ENCODE measurements at places on chromosomes 11 and 22.

DNA sequence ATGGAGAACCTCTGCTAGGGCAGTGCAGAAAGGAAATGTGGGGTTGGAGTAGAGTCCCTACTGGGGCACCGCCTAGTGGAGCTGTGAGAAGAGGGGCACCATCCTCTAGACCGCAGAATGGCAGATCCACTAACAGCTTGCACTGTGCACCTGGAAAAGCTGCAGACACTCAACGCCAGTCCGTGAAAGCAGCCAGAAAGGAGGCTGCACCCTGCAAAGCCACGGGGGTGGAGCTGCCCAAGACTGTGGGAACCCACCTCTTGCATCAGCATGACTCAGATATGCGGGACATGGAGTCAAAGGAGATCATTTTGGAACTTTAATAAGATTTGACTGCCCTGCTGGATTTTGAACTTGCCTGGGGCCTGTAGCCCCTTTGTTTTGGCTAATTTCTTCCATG, 8.7 kb downstream of the TSKU start:
- DNase-seq = no peak

- peak; percentile 95 for DNase-seq
Measured at GRCh38 chr11:62545437-62546243, 966 bp downstream of the AHNAK start.

DNA sequence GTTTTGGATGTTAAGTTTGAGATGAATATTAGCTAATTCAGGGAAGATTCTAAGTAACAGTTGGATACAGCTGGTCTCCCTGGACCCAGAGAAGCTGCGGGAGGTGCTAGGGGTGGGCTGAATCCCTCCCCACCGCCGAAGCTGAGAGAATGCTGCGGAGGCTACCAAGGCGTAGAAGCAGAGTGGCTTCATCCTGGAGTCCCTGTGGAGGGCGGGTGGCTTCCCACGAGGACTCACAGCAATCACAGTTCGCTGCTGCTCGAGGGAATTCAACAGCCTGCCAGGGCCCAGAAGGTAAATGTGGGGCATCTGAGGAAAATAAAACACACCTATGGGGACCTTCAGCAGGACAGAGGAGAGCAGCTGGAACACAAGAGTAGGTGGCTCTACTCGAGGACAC, 11.1 kb upstream of the B3GAT1 start:
- DNase-seq = no peak

DNA sequence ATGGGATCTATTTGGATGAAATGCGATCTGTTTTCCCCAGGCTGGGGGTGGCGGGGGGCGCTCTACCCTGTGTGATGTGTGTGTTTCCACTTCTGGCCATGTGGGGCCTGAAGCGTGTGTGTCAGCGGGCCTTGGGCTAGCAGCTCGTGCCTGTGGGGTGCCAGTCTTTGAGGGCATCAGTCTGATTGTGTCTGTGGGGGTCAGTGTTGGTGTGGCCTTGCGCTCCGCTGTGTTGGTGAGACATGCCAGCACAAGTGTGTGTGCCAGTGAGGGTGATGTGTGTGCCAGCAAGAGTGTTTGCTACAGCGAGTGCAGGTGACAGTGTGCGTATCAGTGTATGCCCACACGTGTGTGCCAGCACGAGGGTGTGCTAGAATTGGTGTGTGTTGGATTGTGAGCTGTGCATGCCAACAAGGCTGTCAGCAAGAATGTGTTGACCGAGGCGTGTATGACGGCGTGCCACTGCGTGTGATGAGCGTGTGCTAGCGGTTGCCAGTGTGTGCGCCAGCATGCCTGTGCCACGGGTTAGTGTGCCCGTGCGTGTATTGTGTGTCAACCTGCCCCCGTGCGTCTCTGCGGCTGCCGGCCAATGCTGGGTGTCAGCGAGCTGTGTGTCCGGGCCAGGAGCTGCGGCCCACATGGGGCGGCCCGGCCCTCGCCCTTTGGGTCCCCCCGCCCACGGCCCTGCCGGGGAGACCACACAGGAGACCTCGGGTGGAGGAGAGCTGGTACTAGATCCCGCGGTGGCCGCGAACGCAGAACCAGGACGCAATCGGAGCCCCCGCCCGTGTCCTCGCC, 519 bp downstream of the ARRB1 start:
- no peak for DNase-seq

DNA sequence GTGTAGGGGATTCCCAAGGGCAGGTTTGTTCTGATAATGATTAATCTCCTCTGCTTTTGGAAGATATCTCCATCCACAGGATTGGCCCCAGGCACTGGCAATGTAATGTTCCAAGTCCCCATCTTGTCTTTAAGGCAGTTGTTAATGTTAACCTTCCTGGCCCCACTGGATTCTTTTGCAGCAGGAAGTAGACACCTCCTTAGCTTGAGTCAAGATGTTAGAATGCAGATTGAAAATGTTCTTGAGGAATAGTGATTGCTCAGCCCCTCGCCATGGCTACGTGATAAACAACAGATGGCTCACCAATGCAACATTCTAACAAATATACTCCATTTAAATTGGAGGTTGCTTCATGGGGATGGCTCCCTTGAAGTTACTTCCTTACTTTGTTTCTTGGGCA, 7.3 kb downstream of the HEPHL1 start:
- DNase-seq = no peak

GRCh38 chr11:128715691-128716561, 22.1 kb downstream of the FLI1 start:
- no peak for DNase-seq

GRCh38 chr11:133978794-133979193, 22.0 kb upstream of the IGSF9B start:
- DNase-seq = no peak

- DNase-seq = no peak
Measured at GRCh38 chr11:27367881-27368280, 4.9 kb upstream of the CCDC34 start.

DNA sequence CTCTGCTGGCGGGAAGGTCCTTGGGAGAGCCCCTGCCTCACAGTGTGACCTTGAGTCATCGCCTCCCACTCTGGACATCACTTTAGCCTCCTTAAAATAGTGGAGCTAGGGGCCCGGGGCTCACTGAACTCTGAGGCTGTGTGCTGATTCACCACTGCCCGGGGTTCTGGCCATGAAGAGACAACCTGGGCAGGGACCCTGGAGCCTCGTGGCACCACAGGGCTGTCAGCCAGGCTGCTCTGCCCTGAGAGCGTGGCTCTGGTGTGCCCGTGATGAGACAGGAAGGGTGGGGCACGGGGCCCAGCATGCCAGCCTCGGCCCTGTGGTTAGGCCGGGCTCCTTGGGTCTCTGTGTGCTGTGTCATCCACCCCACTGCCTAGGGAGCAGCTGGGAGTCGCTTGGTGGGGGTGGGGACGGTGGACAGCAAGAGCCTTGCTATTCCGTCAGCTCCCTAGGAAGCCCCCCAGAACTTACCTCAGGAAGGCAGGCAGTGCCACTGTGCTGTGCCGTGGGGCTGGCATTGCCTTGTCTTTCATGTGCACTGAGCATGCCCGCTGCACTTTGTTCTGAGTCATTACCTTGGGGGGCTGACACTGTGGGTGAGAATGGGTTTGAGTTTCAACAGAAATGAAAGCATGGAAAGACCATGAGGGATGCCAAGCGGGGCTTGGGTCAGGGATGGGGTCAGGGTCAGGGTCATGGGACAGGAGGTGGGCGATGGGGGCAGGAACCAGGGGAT, 31.7 kb downstream of the TPCN2 start:
- DNase-seq = no peak

GRCh38 chr11:98423933-98424332, 596.8 kb upstream of the CNTN5 start:
- no peak for DNase-seq

GRCh38 chr11:80107415-80107814, 666.6 kb upstream of the TENM4 start:
- no peak for DNase-seq

GRCh38 chr11:2248762-2249161, 21.6 kb downstream of the ASCL2 start:
- no peak for DNase-seq

DNA sequence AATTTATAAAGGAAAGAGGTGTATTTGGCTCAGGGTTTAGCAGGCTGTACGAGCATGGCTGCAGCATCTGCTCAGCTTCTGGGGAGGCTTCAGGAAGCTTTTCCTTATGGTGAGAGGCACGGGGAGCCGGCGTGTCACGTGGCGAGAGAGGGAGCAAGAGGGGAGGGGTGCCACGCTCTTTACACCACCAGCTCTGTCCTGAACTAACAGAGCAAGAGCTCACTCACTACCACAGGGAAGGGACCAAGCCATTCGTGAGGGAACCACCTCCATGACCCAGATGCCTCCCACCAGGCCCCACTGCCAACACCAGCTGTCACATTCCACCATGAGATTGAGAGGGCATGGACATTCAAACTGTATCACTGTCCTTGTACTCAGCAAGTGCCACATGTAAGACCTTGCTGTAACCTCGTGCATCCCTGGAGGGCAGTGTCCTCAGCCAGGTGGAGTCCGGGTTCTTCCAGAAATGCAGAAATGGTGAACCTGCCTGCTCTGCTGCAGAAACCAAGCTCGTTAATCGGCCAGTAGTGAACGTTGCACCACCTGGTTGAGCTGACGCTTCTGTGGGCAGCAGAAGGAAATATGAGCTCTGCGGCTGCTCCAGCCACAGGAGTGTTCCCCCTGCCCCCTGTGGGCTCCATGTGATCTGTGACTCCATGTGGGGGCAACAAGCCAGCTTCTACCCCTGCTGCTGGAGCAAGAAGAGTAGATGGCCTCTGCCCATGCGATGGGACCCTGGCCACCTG, 368.6 kb downstream of the TBC1D22A start:
- no peak for DNase-seq

GRCh38 chr22:45268958-45269844, 15.5 kb upstream of the UPK3A start:
- DNase-seq = peak; percentile 79

GRCh38 chr11:81497202-81497804, 1236.4 kb downstream of the FAM181B start:
- no peak for DNase-seq

DNA sequence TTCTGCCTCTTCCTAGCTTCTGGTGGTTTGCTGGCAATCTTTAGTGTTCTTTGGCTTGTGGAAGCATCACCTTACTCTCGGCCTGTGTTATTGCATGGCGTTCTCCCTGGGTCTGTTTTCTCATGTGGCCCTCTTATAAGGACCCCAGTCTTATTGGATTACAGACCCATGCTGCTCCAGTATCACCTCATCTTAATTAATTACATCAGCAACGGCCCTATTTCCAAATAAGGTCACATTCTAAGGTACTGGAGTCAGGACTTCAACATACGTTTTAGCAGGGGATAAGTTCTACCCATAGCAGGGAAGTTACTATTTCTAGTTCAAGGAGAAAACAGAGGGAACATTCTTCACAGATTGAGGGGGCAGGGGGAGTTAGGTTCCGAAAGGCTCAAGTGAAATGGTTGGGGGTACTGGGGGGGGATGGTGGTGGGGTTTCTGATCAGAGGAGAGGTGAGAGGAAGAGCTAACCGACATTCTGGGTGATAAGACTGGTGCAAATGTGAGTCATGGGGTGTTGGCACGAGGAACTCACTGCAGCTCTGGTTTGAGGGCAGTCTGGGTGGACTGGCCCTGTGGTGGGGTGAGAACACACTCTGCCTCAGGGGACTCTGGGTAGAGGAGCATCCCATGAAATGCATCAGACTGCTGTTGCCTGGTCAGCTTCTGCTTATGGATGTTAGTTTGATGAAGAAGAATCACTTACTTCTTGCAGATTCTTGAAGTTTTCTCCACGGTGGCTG, 51.5 kb upstream of the ZBED5 start:
- no peak for DNase-seq

- no peak for DNase-seq
Measured at GRCh38 chr22:46250783-46251125, 661 bp upstream of the CDPF1 start.

- DNase-seq = peak; percentile 83
Measured at GRCh38 chr11:11621573-11622339, at the start of gene GALNT18. TSS of gene GALNT18 (minus strand) at chr11:11622005.

DNA sequence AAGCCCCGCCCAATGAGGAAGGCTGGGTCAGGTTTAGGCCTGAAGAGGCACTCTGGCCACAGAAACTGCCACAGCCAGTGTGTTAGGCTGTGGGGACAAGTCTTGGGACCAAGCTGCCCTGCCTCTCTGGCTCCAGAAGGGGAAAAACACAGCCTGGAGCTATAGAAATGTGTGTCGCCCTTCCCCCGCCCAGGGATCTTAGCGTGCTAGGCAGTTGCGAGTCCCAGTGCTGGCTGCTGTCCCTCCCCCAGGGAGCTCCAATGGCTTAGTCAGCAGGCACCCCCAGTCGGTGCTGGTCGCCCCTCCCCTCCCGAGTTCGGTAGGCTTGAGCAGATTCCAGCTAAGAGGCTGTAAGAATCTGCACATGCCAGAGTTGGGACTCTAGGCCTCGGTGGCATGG, 99.5 kb upstream of the API5 start:
- no peak for DNase-seq

DNA sequence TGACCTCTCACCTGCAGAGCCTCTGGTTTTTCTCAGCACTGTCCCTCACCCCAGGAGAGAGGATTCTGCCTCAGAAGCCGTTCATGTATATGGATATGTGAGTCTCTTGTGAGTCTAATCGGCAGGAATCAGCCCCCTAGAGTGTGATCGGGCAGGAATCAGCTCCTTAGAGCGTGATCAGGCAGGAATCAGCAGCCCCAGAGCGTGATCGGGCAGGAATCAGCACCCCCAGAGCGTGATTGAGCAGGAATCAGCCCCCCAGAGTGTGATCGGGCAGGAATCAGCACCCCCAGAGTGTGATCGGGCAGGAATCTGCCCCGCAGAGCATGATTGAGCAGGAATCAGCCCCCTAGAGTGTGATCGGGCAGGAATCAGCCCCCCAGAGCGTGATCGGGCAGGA, 80.0 kb upstream of the EIF3D start:
- DNase-seq = no peak

DNA sequence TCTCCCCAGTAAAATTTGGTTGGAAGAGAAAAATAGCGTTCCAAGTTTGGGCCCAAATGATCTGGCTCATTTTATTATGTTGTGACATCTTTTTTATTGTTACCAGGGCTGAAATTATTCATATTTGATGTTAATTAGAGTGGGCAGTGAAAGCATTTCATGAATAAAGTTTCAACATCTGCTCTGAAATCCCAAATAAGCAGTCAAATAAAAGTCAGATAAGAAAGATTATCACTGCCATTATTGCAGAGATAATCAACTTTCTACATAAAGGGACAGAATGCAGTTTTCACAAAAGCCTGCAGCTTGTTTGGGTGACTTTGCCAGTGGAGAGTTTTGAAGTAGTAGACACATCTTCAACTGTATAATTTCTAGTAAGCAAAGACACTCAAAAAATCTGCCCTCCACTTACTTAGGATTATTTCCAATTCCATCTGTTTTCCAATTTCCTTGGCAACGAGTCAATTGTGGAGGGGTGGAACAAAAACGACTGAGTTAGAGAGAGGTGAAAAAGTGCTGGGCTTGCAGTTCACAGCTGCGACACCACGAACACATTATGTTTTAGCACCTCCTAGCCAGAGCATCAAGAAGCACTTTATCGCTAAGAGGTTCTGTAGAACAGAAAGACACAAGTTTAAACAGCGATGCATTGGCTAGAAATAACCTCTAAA, 9.0 kb downstream of the TECTA start:
- DNase-seq = no peak

- DNase-seq = no peak
Measured at GRCh38 chr11:11444027-11444803, 91.2 kb upstream of the CSNK2A3 start.

GRCh38 chr11:133560472-133560855, 28.2 kb upstream of the OPCML start:
- DNase-seq = peak; percentile 9

Measured in right atrium auricular region (tissue), 2 donors.